ENCODE measurements at places on chromosomes 5 and 9.

DNA sequence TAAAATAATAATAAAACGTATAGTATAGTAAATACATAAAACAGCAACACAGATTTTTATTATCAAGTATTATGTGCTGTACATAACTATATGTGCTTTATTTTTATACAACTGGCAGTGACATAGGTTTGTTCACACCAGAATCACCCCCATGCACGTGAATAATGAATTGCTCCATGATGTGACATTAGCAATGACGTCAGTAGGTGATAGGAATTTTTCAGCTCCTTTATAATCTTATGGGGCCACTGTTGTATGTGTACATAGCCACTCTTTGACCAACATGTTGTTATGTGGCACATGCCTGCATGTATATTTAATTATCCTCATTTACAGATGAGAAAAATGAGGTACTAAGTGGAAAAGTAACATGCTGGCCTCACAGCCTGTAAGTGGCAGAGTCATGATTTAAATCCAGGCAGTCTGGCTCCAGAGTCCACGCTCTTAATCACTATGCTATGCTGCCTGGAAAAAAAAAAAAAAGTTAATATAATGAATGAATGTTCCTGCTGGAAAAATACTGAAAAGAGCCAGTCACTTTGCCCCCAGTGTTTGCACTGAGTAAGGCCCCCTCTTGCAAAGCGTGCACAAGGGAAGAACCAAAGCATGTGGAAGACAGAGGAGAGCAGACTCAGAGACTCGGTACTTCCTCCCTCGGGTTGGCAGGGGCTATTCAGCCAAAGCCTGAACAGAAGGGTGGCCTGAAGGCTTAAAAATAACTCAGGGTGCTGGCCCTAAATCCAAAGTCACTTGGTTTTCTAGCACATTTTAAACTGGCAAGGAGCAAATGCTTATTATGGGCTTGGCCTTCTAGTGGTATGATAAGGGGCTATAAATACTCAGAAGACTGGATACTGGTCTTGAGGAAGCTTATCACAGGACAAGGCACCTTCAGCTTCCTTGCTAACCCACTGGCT lies 206.8 kb downstream of the GLIS3 start:
- DNase-seq: no peak

GRCh38 chr5:171724468-171725204 lies 61.0 kb upstream of the SMIM23 start:
- no peak for DNase-seq

- DNase-seq: no peak
Measured at GRCh38 chr5:130545291-130545690, 619.8 kb downstream of the HINT1 start.

GRCh38 chr5:149042865-149043264 lies 20.0 kb downstream of the SH3TC2 start:
- DNase-seq: no peak

GRCh38 chr9:107707428-107707837 lies 217.9 kb upstream of the KLF4 start:
- DNase-seq: no peak

- DNase-seq: no peak
Measured at GRCh38 chr9:108512426-108513173, 343.2 kb downstream of the ACTL7B start.

GRCh38 chr5:16128944-16129343 lies 50.6 kb downstream of the MARCHF11 start:
- DNase-seq: no peak

Data from stimulated activated CD4-positive, alpha-beta T cell treated with anti-CD3 and anti-CD28 coated beads, Interleukin-4, amount 100 ng/mL, for 48 hours (primary cell).